Suppressor macrophage (primary cell): ENCODE measurements at places on chromosomes 1 and 21.

DNA sequence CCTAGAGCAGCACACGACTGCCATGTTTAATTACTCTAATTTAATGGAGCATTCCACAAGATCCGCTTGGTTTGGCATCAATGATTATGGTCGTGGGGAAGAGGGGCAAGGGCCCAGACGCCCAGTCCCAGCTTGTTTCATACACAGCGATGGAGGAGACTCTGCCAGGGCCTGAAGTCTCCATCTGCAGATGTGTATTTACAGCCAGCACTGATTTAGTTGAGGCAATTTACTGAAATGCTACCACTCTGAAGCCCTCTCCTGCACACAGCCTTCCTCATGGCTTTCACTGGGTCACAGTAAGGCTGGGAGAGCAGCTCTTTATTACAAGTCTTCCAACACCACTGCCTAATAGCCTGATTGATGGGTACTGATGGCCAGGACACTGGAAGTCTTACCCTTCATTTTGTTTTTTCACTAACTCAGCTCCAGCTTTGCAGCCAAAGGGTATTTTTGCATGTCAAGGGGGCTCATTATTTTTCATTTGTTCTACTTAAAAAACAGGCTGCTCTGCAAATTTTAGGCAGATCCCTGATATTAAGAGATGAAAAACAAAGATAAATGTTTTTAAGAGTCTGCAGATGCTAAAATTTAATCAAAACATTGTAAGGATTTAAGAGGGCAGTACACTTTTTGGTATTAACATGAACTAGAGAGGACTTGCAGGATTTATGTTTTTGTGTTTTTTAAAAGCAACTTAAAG lies 236.3 kb downstream of the SIPA1L2 start:
- no peak for DNase-seq

GRCh38 chr1:17588048-17588871 lies 48.8 kb downstream of the ARHGEF10L start:
- DNase-seq = no peak

- DNase-seq = peak; percentile 68
These were observed 25.6 kb upstream of the RGS13 start for GRCh38 chr1:192610112-192610889.

- DNase-seq = no peak
These were observed 135.9 kb downstream of the ACBD6 start for GRCh38 chr1:180366371-180367068.

- DNase-seq = no peak
These were observed 111.8 kb downstream of the OSBPL9 start for GRCh38 chr1:51728611-51729155.

DNA sequence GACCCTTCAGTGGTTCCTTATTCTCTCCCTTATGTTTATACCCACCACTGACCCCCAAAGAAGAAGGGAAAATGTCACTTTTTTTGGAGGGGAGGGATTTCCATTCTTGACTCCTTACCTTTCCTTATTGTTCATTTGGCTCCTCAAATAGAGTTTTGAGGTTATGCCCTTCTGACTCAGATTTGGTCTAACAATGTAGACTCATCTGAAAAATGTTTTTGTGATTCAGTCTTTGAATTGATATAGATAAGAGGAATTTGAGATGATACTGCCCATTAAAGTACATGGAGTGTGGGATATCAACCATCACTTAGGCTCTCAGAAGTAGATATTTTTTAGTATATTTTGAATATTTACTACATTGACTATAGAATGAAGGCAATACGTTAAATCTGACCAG lies 16.1 kb downstream of the USP1 start:
- DNase-seq = no peak

DNA sequence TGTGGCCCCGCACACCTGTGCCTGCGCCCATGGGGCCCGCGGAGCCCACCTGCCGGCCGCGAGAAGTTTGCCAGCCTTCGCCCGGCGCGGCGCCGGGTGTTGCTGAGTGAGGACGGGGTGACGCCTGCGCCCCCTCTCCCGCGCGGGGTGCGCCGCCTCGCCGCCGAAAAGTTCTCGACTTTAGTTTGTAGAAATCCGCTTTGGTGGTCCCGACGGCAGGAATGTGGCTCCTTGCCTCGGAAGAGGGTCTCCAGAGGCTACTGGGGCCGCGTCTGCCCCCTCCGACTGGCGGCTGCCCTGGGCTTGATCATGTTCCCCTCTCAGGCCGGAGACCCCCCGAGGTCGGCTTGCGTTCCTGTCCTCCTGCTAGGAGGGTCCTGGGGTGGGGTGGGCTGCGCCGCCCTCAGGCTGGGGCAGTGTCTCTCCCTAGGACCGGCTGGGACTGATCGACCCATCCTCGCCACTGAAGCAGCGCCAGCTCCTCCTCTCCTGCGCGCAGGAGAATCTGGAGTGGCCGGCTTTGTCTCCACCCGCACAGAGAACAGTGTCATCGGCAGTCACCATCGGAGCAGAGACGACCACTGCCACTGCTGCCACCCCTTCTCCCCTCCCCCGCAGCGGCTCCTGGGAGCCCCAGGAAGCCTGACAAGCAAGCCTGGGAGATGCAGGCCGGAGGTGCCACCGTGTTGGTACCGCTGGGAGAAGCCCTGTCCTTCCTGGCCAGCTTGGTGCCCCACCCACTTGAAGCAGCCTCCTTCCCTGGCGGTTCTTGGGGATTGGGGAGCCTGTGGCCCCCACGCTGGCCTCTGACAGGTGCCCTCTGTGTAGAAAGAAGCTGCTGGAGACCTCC lies 553 bp upstream of the SLC30A2 start:
- DNase-seq = no peak

DNA sequence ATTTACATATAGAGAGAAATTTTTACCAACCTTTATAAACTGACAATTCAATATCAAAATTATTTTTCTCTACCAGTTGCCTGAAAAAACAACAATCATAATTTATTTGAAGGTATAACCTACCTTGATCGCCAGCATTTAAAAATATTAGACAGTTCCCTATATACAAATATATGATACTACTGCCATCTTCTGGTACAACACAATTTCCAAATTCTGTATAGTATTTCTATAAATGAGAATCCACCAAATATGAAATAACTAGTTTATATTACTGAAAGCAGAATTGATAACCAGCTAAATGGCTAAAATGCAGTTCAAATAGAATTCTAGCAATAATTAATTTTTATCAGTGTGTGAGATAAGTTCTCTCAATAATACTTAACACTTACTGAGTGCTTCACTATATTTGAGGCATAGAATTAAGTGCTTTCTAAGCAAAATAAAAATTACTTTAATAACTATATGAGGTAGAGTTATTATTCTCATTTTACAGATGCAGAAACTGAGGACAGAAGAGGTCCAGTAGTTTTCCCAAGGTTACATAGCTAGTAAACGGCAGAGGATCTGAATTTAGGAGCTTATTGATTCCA lies 75.6 kb downstream of the PIGK start:
- peak; percentile 57 for DNase-seq

GRCh38 chr1:46001081-46001785 lies 131.2 kb downstream of the PIK3R3 start:
- DNase-seq = peak; percentile 70

DNA sequence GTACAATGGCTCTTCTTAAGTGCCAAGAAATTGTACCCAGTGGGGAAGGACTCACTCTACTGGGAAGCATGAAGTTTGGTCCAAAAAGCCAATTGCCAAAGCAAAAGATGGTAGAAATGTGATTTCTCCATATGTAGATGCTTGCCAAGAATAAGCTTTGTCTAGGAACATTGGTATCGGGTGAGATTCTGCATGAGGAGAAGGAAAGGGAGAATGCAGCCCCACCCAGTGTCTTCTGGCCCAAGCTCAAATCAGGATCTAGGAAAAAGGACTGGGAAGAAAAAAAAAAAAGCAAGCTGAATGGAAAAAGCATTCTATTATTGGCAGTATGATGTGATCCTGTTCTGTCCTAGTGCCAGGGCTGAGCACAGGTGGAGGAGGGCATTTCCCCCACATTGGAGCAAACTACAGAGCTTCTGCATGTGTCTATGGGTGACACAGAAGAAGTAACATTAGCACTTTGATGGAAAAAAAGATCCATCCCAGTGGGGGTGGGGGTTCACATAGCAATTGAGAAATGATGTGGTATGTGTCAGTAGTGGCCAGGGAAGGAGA lies 226.6 kb downstream of the KCNH1 start:
- DNase-seq = no peak

- DNase-seq = no peak
These were observed 90.0 kb upstream of the GNG4 start for GRCh38 chr1:235739631-235740030.

DNA sequence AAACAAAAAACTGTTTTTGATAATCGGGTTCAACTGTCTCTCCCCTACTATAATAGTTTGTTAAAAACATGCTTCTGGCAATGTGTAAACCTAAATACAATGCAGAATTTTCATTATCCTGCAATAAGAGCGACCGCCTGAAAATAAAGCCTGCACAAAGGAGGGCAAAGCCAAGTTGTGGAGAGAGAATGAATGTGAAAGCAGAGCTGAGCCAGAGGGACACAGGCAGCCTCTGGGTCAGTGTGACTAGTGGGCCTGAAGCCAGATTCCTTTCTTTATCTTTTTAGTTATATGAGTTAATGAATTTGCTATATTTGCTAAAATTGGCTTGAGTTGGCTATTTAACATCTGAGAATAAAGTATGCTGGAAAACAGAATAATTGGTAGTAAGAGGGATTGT lies 615.2 kb downstream of the PLA2G4A start:
- DNase-seq = no peak

GRCh38 chr1:27372808-27373690 lies 1.6 kb downstream of the FCN3 start:
- no peak for DNase-seq

- DNase-seq = no peak
These were observed 21.7 kb upstream of the RGS16 start for GRCh38 chr1:182625719-182626504.

- DNase-seq = peak; percentile 43
These were observed 663 bp downstream of the ACOT7 start for GRCh38 chr1:6392809-6393399.

- no peak for DNase-seq
These were observed 375.0 kb upstream of the CHRM3 start for GRCh38 chr1:239011382-239011781.

GRCh38 chr1:11767922-11768704 lies 6.1 kb downstream of the C1orf167 start:
- DNase-seq = no peak
